ENCODE measurements at places on chromosomes 2 and 18. TPM values are rescaled to one million over a fixed set of nuclear protein-coding genes. Genes with fewer than 3 reads are reported as not detected.

CDK15 gene
- 1.3 TPM for total RNA-seq

IL36G gene
- not detected for total RNA-seq

SERPINB10 gene
- not detected for total RNA-seq

NDC80 gene
- 10.9 TPM for total RNA-seq

DNA sequence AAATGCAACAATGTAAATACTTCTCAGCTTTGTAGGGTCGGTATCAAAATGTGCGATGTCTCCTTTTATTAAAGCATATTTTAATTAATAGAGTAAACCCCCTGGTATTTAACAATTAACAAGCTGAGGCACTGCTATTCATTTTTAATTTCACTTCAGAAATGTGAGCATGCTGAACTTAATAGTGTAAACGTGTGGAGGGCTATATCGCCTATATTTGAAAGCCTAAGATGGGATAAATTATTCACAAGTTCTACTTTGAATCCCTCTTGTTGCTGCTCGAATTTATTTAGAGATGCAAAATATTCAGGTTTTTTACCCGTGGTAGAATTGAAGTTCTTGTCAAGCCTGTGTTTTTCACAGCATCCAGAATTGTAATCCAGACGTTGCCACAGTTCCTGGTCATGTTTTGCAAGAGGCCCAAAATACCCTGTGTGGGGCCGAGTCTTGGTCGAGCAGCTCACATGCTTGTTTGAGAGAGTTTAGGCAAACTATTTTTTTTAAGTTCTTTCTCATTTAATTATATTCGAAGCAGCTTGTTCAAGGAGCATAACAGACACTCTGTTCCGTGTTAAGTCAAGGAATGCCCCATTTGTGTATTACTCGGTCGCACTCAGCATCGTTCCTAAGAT, 2.5 kb downstream of the SALL3 start:
- no peaks in the 10 kb centered on the region for H3K36me3 ChIP-seq
- no peaks in the 10 kb centered on the region for H3K4me1 ChIP-seq
- DNase-seq = no peak
- H3K27ac ChIP-seq = no peak overlapping the region

GRCh38 chr2:57080035-57080434, 896.2 kb downstream of the CCDC85A start:
- H3K27ac ChIP-seq = no peak overlapping the region
- no peak overlapping the region for H3K4me3 ChIP-seq
- no peaks in the 10 kb centered on the region for H3K36me3 ChIP-seq
- DNase-seq = peak; percentile 5
- no peaks in the 10 kb centered on the region for H3K4me1 ChIP-seq

GRCh38 chr2:40256649-40257048, 195.2 kb downstream of the SLC8A1 start:
- H3K4me3 ChIP-seq = no peak overlapping the region
- DNase-seq = peak; percentile 36
- peaks cover 7% of the 10 kb centered on the region for H3K4me1 ChIP-seq
- H3K36me3 ChIP-seq = no peaks in the 10 kb centered on the region

GRCh38 chr18:830315-830901, 18.4 kb upstream of the YES1 start:
- peak overlapping the region; percentile 33 for H3K27ac ChIP-seq
- no peaks in the 10 kb centered on the region for H3K36me3 ChIP-seq
- no peaks in the 10 kb centered on the region for H3K27me3 ChIP-seq

- no peak for DNase-seq
- H3K36me3 ChIP-seq = no peaks in the 10 kb centered on the region
- H3K4me3 ChIP-seq = no peak overlapping the region
- no peak overlapping the region for H3K27ac ChIP-seq
- H3K27me3 ChIP-seq = no peaks in the 10 kb centered on the region
- H3K4me1 ChIP-seq = peaks cover 30% of the 10 kb centered on the region
Observed at GRCh38 chr2:72111061-72111460, 36.6 kb downstream of the CYP26B1 start.

- H3K27ac ChIP-seq = peak overlapping the region; percentile 22
- H3K36me3 ChIP-seq = peaks cover 38% of the 10 kb centered on the region
- H3K4me1 ChIP-seq = no peaks in the 10 kb centered on the region
- H3K4me3 ChIP-seq = no peak overlapping the region
Observed at GRCh38 chr2:201157694-201158093, 25.2 kb upstream of the CASP10 start.

- no peaks in the 10 kb centered on the region for H3K36me3 ChIP-seq
- no peak for DNase-seq
- H3K27ac ChIP-seq = no peak overlapping the region
- no peaks in the 10 kb centered on the region for H3K27me3 ChIP-seq
- H3K4me3 ChIP-seq = no peak overlapping the region
Observed at GRCh38 chr2:239605976-239606375, 205.2 kb upstream of the HDAC4 start.

DNA sequence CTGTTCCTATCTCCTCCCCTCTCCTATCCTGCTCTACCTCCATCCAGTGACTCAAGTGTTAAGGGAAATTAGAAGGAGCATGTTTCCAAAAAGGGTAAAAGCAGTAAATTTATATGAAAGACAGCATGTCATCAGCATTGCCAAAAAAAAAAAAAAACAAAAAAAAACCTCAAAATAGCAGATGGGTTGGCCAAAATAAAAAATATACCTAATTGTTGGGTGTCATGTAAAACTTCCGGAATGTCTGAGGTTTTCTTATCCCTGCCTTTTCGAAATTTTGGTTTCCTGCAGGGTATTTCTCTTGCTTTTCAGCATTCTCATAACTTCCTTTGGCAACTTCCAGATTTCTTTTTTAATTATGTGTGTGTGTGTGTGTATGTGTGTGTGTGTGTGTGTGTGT, 241.6 kb upstream of the FN1 start:
- H3K36me3 ChIP-seq = no peaks in the 10 kb centered on the region
- H3K27ac ChIP-seq = no peak overlapping the region
- H3K4me3 ChIP-seq = no peak overlapping the region
- H3K4me1 ChIP-seq = peaks cover 28% of the 10 kb centered on the region

DNA sequence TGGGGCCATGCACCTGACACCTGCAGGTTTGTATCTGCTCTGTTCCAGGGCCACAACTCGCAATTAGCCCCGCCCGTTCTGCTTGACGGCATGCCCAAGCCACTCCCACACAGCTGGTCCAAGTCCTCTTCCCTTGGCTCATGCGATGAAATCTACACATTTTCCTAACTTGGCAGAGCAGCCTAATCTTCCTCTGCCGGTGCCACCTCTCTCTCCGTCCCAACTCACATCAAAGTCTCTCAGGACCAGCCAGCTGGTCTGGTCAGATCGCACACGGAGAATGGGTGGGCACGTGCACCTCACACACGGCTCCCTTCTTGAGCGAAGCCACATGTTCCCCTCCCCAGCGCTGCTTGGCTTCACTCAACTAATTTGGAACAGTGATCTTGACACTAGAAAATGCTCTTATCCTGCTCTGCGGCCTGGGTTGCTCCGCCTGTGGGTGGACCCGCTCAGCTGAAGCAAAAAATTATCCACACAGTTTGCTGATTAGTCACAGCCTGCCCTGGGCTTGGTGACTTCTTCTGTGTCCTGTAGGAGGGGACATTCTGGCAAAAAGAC, 176.7 kb downstream of the NRP2 start:
- no peaks in the 10 kb centered on the region for H3K36me3 ChIP-seq
- H3K4me3 ChIP-seq = peak overlapping the region; percentile 48
- H3K27ac ChIP-seq = no peak overlapping the region

- no peaks in the 10 kb centered on the region for H3K27me3 ChIP-seq
- H3K27ac ChIP-seq = no peak overlapping the region
- peak; percentile 35 for DNase-seq
- H3K36me3 ChIP-seq = no peaks in the 10 kb centered on the region
- H3K4me3 ChIP-seq = no peak overlapping the region
Observed at GRCh38 chr2:233025706-233026105, 6.8 kb upstream of the NEU2 start.

DNA sequence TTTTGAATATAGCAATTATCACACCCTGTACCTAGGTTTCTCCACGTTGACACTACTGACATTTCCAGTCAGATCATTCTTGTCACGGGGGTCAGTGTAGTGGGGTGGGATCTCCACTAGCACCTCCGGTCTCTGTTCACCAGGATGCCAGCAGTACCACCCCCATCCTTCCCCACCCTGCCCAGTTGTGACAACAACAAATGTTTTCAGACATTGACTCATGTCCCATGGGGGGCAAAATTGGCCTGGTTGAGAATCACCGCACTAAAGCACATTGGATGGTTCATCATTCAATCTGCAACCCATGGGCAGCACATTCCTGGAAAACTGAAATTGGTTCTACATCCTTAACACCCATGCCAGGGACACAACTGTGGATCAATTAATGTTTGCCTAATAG, 32.3 kb downstream of the FEZ2 start:
- H3K4me1 ChIP-seq = peaks cover 73% of the 10 kb centered on the region
- no peak overlapping the region for H3K27ac ChIP-seq
- no peak overlapping the region for H3K4me3 ChIP-seq
- H3K36me3 ChIP-seq = peaks cover 15% of the 10 kb centered on the region
- H3K27me3 ChIP-seq = no peaks in the 10 kb centered on the region
- DNase-seq = no peak

DNA sequence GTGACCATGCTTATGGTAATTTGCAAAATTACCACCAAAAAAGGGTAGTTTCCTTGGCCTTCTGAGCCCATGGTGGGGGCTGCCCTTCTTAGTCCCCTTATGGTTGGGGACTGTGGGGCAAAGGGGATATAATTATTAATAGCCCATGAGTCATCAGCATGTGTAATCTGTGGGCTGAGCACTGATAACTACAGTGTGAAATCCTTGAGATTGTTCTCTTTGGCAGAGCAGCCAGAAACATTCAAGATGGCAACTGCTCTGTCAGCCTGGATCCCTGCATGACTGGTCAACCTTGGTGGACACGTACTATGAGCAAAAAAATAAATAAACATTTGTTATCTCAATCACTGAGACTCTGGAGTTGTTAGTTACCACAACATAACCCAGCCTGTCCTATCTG, 61.3 kb downstream of the MGAT4A start:
- H3K4me1 ChIP-seq = peaks cover under 1% of the 10 kb centered on the region
- no peaks in the 10 kb centered on the region for H3K27me3 ChIP-seq
- no peak overlapping the region for H3K27ac ChIP-seq
- no peaks in the 10 kb centered on the region for H3K36me3 ChIP-seq
- no peak for DNase-seq
- H3K4me3 ChIP-seq = no peak overlapping the region

- DNase-seq = no peak
- no peak overlapping the region for H3K27ac ChIP-seq
- no peaks in the 10 kb centered on the region for H3K4me1 ChIP-seq
- peaks cover 27% of the 10 kb centered on the region for H3K27me3 ChIP-seq
Observed at GRCh38 chr2:86426271-86426670, 14.9 kb upstream of the KDM3A start.

GRCh38 chr2:102030855-102031527, 39.2 kb downstream of the IL1R2 start:
- H3K27me3 ChIP-seq = no peaks in the 10 kb centered on the region
- no peaks in the 10 kb centered on the region for H3K36me3 ChIP-seq
- H3K4me1 ChIP-seq = peaks cover 52% of the 10 kb centered on the region
- DNase-seq = no peak
- H3K4me3 ChIP-seq = no peak overlapping the region

DNA sequence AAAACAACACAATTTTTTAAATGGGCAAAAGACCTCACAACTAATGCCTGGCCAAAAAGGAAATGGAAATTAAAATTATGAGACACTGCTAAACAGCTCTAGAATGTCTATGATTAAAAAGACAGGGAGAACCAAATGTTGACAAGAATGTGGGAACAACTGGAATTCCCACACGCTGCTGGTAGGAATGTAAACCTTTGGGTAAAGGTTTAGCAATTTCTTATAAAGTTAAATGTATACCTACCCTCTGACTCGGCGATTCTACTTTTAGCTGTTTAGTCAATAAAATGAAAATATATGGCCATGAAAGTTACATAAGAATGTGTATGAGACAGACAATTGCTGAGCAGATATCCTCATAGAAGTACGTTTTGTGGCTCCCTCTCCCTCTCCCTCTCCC, 60.9 kb downstream of the ATF2 start:
- H3K4me3 ChIP-seq = no peak overlapping the region
- no peak for DNase-seq
- peaks cover 17% of the 10 kb centered on the region for H3K36me3 ChIP-seq
- no peak overlapping the region for H3K27ac ChIP-seq

GRCh38 chr2:135650721-135651120, 90.9 kb upstream of the UBXN4 start:
- H3K27ac ChIP-seq = no peak overlapping the region
- no peaks in the 10 kb centered on the region for H3K27me3 ChIP-seq
- H3K4me3 ChIP-seq = no peak overlapping the region
- H3K36me3 ChIP-seq = peaks cover 14% of the 10 kb centered on the region
- H3K4me1 ChIP-seq = no peaks in the 10 kb centered on the region

GRCh38 chr2:96144481-96145035, 682 bp downstream of the DUSP2 start:
- peak overlapping the region; percentile 69 for H3K4me3 ChIP-seq
- peaks cover 9% of the 10 kb centered on the region for H3K4me1 ChIP-seq
- no peak overlapping the region for H3K27ac ChIP-seq
- no peaks in the 10 kb centered on the region for H3K27me3 ChIP-seq

- no peak overlapping the region for H3K4me3 ChIP-seq
- DNase-seq = no peak
- no peaks in the 10 kb centered on the region for H3K36me3 ChIP-seq
- H3K27me3 ChIP-seq = 0 out of 2 replicates have a peak, but pooled peaks cover 6% of the 10 kb centered on the region
- H3K4me1 ChIP-seq = no peaks in the 10 kb centered on the region
- no peak overlapping the region for H3K27ac ChIP-seq
Observed at GRCh38 chr2:157931542-157931941, 55.4 kb upstream of the ACVR1 start.

- no peaks in the 10 kb centered on the region for H3K36me3 ChIP-seq
- no peaks in the 10 kb centered on the region for H3K27me3 ChIP-seq
- H3K4me1 ChIP-seq = no peaks in the 10 kb centered on the region
- no peak overlapping the region for H3K27ac ChIP-seq
- peak; percentile 32 for DNase-seq
- peak overlapping the region; percentile 32 for H3K4me3 ChIP-seq
Observed at GRCh38 chr18:10131460-10132395, 217.9 kb downstream of the VAPA start.

DNA sequence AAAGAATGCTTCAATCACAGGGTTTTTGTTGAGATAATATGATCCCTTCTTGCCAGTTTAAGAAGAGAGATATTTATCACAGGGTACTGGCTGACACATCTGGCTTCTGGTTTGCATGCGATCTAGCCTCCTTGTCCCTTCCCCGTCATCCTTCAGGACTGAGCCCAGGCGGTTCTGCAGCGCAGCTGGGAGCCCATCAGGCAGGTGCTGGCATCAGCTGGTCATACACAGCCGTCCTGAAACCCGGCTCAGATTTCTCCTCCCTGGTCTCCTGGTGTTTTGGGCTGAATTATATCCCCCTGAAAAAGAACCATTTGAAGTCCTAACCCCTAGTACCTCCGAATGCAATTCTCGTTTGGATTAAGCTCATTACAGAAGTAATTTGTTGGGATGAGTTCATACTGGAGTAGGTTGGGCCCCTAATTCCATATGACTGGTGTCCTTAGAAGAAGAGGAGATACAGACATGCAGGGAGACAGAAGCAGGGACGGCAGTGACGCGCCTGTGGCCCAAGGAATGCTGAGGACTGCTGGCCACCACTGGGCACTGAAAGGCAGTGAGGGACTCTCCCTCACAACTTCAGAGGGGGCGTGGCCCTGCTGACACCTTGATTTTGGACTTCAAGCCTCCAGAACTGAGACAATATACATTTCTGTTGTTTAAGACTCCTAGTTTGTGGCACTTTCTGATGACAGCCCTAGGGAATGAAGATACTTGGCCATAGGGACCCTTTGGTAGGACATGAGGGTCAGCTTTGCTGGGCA, 83.9 kb upstream of the ODC1 start:
- H3K27ac ChIP-seq = no peak overlapping the region
- H3K4me3 ChIP-seq = no peak overlapping the region
- H3K27me3 ChIP-seq = no peaks in the 10 kb centered on the region
- DNase-seq = no peak

Measured in GM23248 (cell line).